ENCODE measurements at places on chromosomes 12 and 14.

DNA sequence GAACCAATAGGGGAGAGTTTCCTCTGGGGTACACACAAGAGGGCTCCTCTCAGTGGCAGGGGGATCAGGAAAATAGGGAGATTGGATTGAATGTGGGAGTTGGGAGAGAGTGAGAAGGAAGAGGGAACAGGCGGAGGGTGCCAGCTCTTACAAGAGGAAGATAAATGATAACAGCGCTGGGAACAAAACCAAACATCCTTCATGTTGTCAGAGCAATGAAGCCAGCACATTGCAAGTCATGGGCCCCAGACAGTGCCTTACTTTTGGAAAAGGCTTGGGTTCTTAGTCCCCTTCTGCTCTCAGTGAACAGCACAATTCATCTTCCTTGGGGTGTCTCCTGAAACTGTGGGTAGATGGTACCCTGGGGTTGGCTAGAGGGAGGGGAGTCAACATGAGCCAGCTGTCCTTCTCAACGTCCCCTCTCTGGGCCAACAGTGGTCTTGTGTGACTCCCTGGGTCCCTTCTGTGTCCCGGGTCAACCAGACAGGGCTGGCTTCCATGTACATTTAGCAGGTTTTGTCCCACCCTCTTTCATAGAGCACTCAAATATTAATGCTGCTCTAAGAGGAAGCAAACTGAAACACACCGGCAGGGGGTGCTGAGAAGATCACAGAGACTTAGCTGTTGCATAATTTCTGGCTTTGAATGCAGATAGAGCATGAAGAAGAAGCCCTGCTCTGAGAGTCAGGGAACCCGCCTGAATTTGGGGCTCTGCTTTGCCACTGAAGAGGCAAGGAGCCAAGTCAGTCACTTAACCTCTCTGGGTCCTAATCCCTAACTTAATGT is 138.5 kb downstream of the ESRRB start:
- peak; percentile 16 for DNase-seq

- peak; percentile 22 for DNase-seq
These were observed 485 bp downstream of the SENP1 start for GRCh38 chr12:48105321-48105866.

DNA sequence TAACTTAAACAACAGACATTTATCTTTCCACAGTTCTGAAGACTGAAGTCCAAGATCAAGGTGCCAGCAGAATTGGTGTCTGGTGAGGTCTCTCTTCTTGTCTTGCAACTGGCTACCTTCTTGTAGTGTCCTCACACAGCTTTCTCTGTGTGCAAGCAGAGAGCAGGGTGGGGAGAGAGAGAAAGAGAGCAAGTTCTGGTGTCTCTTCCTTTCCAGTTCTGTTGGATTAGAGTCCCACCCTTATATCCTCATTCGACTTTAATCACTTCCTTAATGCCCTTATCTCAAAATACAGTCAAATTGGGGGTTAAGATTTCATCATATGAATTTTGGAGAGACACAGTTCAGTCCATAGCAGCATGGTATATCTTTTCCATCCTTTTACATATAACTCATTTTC is 40.8 kb downstream of the DYRK2 start:
- DNase-seq, result no peak

DNA sequence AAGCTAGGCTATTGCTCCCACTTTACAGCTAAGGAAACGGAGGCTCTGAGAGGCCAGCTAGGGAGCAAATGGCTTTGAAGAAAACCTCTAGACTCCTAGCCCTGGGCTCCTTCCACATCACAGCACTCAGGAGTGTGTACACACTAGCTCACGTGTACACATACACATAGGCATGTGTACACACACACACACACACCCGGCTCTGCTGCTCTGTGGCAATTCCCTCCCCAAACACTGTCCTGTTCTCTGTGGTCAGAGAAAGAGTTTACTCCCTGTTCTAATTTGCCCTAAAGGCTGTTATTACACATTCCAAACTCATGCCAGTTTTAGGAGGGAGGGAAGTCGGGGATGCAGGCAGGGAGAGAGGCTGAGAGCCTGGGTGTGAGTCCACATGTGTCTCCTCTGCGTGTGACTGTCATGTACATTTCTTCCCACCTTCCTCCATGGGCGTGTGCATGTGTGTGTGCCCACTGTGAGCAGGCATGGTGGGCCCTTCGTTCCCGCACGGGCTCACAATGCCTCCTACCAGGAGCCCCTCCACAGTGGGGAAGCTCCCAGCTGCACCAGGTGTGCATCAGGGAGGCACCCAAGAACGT is 14.2 kb downstream of the TRPV4 start:
- peak; percentile 24 for DNase-seq

- no peak for DNase-seq
These were observed 72.4 kb downstream of the SPPL3 start for GRCh38 chr12:120831648-120832267.

DNA sequence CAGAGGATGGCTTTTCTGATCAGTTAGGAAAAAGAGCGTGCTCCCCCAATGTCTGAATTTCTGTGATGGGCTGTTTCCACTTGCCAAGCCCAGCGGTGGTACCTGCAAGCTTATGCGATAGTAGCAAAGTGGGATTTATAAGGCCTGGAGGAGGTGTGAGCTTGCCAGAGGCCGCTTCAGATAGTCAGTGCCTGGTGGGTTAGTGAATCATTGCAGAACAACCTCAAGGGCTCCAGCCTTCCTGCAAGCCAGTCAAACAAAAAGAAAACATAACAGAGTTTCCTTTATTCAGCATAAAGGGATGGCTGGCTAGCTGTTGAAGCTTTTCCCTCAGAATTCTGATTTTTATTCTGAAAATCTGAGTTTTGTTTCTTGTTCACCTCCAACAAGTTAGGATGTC is 7.6 kb upstream of the BMP4 start:
- DNase-seq, result no peak

DNA sequence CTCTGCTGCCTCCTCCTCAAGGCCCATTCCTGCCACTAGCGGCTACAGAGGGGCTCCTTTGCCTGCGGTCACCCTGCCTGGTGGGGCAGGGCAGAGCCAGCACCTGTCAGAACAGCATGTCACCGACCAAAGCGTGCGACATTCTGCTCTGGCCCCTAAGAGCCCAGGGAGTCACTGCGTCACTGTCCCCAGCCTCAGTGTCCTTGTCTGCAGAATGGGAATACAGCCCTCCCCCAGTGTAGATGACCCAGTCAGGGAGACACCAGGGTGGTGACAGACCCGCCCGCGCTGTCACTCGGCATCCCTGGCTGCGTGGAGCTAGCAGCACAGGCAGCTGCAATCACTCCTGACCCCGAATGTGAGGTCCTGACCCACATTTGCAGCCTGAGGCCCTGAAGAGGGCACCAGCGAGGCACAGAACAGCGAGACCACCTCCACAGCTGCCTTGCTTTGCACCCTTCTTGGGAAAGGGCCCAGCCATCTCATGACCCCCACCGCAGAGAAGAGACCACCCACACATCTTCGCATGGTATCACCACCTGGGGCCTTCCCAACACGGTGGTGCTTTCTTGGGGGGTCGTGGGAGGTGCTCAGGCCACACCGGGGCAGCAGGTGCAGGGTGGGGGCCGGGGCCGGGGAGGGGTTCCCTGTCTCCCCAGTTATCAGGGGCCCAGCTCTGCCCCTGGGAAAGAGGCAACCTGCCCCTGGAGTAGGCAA is 2.5 kb downstream of the AHNAK2 start:
- no peak for DNase-seq

Data from fibroblast of pulmonary artery (primary cell).